ENCODE measurements at places on chromosomes 1 and 21. TPM values are rescaled to one million over a fixed set of nuclear protein-coding genes. Genes with fewer than 3 reads are reported as not detected.

Gene SLC22A15
- total RNA-seq: 7.2 TPM

Gene RXRG
- total RNA-seq: not detected

Gene WNT4
- total RNA-seq: not detected

Gene C1orf185
- not detected for total RNA-seq

Gene LRRIQ3
- 1.3 TPM for total RNA-seq

Gene CSDE1
- total RNA-seq: 845 TPM

Gene KCNK2
- total RNA-seq: 64.3 TPM

Gene COL18A1
- 57.9 TPM for total RNA-seq

Gene MAN1A2
- 31.3 TPM for total RNA-seq

Gene UBE2J2
- 19.9 TPM for total RNA-seq

Gene WNT2B
- total RNA-seq: 1.8 TPM

Gene ARMH1
- total RNA-seq: 1.7 TPM

Gene HSD17B7
- 8.4 TPM for total RNA-seq

Gene WDR64
- total RNA-seq: not detected

Gene CDK18
- total RNA-seq: 0.27 TPM

Gene TMCO2
- not detected for total RNA-seq

Gene SPOCD1
- 37.2 TPM for total RNA-seq

Gene HPCAL4
- under 0.01 TPM for total RNA-seq

Gene C1QB
- not detected for total RNA-seq

Gene ELK4
- total RNA-seq: 18.4 TPM

Gene FMO1
- 7.8 TPM for total RNA-seq

Gene ALX3
- not detected for total RNA-seq

Gene GBP2
- total RNA-seq: 19.8 TPM

Gene RRP1
- 18.2 TPM for total RNA-seq

Gene HHAT
- 8.5 TPM for total RNA-seq

Gene PTCH2
- 0.36 TPM for total RNA-seq

Gene NEXN
- 17.6 TPM for total RNA-seq

Gene SLFNL1
- 0.09 TPM for total RNA-seq

Gene POLR3C
- 58.6 TPM for total RNA-seq

Gene TTC39A
- total RNA-seq: 0.25 TPM

Gene FAM43B
- 0.90 TPM for total RNA-seq

Gene CASQ2
- total RNA-seq: not detected

Gene HSD3B1
- not detected for total RNA-seq

Gene PBX1
- total RNA-seq: 95.6 TPM

Gene CDCA8
- 0.25 TPM for total RNA-seq

Gene TMEM54
- total RNA-seq: 33.1 TPM

Gene ODR4
- 22.1 TPM for total RNA-seq

Gene PDZK1
- total RNA-seq: not detected

Gene PTGER3
- 11.7 TPM for total RNA-seq

Gene KCNK1
- total RNA-seq: 2.9 TPM

Gene TCHH
- 0.09 TPM for total RNA-seq

Gene ILDR2
- 0.25 TPM for total RNA-seq

Gene AVPR1B
- not detected for total RNA-seq

Gene ITLN2
- total RNA-seq: 3.8 TPM

Gene C1QTNF12
- 0.65 TPM for total RNA-seq

Gene CHAF1B
- 0.49 TPM for total RNA-seq

Gene PALMD
- total RNA-seq: 6.0 TPM

Gene HES3
- not detected for total RNA-seq

Gene CYP4X1
- total RNA-seq: 3.3 TPM

Gene TNNT2
- not detected for total RNA-seq

Gene KIF2C
- total RNA-seq: 1.1 TPM

Gene ZNF281
- total RNA-seq: 29.7 TPM

Gene PYCR2
- total RNA-seq: 34.3 TPM

Gene S100A8
- total RNA-seq: not detected

Gene PPFIA4
- total RNA-seq: 10.0 TPM

Gene AMY2A
- total RNA-seq: not detected

Measured in fibroblast of the aortic adventitia (primary cell).